ENCODE measurements at places on chromosomes 2 and 18. TPM values are rescaled to one million over a fixed set of nuclear protein-coding genes. Genes with fewer than 3 reads are reported as not detected.

The TSN gene
- total RNA-seq, result 56.7 TPM

The PROKR1 gene
- total RNA-seq, result not detected

The GPD2 gene
- total RNA-seq, result 20.5 TPM

The TUBA3E gene
- not detected for total RNA-seq

The GPR155 gene
- total RNA-seq, result 11.3 TPM

The RAD51AP2 gene
- total RNA-seq, result not detected

The ADRA2B gene
- total RNA-seq, result not detected

The NR4A2 gene
- 3.8 TPM for total RNA-seq

The ALPI gene
- not detected for total RNA-seq

The COLEC11 gene
- total RNA-seq, result not detected

The CHRNG gene
- total RNA-seq, result not detected

The TMEM182 gene
- total RNA-seq, result 2.2 TPM

The HOXD3 gene
- total RNA-seq, result not detected

The RALBP1 gene
- 56.7 TPM for total RNA-seq

The IRS1 gene
- total RNA-seq, result 7.4 TPM
